ENCODE measurements at places on chromosomes 3 and 15.

DNA sequence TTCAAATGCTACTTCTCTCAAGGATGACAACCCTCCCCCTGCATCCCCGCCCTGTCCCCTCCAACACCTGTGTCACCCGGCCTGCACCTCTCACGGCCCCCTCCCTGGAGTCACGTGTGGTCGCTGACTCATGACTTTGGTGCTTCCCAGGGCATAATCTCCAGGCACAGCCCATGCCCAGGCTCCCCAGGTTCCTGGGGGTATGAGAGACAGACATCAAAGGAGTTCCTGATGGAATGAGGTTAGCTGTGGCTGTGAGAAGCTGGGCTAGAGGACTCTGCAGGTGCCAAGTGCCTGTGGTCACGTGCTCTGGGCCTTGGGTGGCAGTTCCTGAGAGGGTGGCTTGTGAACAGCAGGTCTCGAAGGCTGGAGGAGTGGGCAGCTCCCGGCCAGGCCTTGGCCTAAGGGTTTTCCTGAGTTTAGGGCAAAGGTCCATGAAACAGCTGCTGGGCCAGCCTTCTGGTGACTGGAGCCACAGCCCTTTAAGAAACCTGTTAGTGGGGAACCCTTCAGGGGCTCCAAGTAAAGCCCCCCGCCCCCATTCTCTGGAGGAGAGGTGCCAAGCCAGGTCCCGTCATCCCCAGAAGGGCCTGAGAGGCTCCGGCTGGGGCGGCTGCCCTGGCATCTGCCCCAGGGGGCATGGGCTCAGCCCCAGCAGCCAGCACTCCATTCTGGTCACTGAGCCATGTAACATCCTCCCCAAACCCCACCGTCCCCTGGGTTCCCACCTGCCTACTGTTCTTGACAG lies 230.0 kb downstream of the XXYLT1 start:
- no peak for DNase-seq

DNA sequence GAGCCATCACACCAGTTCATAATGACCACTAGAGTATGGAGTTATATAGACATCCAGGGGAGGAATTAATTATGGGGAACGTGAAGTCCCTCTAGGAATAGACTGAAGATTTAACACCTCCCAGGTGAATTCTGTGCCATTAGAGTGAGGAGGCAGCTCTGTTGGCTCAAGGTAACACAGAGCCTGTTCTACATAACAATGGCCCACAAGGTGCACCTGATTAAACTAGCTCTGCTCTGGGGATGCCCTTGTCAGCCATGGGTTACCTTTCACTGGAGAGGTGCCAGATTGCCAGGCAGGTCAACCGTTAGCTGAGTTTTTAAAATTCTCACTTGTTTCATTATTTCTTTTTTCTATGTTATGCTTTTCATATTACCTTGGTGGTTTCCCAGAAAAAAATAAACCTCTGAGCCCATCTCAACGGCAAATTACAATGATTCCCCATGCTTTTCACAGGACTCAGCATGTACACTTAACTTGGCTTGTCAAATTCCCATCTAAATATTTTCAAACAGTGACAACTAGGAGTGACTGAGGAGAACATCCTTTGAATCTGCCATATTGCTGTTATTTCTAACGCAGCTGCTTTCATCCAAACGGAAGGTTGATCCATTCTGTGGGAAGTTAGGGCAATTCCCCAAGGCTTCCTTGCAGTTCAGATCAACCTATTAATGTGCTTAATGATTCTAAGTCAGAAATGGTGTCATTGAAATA lies 512.9 kb downstream of the MCTP2 start:
- DNase-seq: no peak

GRCh38 chr15:50277370-50277769 lies 11.8 kb upstream of the HDC start:
- no peak for DNase-seq

- peak; percentile 62 for DNase-seq
Measured at GRCh38 chr3:9779721-9780457, 10.1 kb upstream of the CAMK1 start.

DNA sequence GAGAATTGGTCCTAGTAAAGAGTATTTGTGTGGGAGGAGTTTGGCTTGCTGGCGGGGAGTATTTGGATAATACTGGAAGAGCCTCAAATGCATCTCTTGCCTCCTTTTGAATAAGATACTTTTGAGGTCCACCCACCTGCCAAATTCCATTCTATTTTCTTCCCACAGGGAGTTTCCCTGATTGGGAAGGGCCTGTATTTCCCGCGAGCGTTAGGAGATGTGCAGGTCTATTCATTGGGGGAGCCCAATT lies 406 bp upstream of the RASA2 start:
- no peak for DNase-seq

GRCh38 chr3:158264894-158265293 lies 155.0 kb downstream of the RSRC1 start:
- no peak for DNase-seq
